ENCODE measurements at places on chromosomes 7 and 10.

GRCh38 chr10:112538168-112538567, 91.2 kb downstream of the VTI1A start:
- DNase-seq = no peak

DNA sequence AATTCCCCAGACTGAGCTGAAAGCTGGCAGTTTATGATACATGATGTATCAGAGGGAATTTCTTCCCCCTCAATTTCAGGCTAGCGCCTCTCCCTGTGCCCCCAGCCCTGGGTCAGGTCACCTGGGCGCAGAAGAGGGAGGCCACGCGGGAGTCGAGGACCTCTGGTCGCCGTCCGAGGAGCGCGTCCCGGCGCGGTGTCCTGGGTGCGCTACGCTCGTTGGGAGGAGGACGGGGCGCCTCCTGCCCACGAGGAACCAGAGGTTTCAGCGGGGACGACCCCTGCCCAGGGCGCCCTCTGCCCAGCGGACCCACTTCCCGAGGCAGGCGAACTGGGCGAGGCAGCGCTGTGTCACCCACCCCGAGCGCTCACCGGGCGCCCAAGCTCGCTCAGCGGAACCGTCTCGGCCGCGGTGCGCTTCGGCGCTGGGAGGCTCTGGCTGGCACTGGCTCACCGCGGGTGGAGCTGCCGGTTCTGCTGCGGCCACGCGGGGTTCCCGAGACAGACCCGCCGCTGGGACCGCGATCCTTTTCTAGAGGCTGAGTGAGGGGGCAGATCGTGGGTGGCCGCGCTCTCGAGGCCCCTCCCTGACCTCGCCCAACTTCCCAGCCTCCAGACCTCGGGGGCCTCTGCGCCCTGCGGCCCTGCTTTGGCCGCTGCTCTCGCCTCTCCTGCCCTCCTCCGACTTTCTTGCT, at the start of gene FAM237B:
TSS of gene FAM237B (minus strand) at position 504 of the 694 bp plus-strand sequence. CDS start 1,556 bp downstream, outside the sequence.
- DNase-seq = no peak

DNA sequence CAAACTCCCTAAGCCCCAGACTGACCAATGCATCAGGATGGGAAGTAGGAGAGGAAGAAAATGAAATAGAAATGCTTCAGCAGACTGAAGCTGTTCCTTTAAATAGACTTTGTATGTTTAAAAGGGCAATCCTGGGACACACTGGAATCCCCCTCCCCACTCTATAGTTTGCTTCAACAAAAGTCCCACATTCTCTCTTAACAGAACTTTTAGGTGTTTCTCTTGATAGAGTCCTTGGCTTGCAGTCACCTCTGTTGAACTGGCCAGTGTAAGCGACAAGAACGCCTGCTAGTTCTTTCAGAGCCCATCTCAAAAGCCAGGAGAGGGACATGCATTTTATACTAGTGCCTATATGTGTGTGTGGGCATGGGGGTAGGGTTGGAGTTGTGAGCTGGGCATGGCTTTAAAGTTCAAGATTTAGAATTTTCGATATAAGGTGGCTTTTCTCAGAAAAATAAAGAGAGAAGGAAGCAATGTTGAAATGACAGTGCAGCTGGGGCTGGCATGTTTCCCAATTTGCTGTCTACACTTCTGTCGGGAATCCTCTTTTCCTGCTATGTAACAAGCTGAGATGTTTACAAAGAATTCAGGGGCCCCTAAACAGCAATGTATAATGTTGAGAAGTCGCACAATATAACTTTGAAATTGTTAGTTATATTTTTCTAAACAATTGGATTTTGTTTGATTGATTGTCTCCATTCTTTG, 2.1 kb downstream of the TBX20 start:
- no peak for DNase-seq

GRCh38 chr10:107443813-107444212, 279.3 kb upstream of the SORCS1 start:
- DNase-seq = no peak

- DNase-seq = no peak
These were observed 137.0 kb downstream of the ANK3 start for GRCh38 chr10:60252688-60253087.

- DNase-seq = no peak
These were observed 186.4 kb downstream of the KIF20B start for GRCh38 chr10:89887830-89888229.

DNA sequence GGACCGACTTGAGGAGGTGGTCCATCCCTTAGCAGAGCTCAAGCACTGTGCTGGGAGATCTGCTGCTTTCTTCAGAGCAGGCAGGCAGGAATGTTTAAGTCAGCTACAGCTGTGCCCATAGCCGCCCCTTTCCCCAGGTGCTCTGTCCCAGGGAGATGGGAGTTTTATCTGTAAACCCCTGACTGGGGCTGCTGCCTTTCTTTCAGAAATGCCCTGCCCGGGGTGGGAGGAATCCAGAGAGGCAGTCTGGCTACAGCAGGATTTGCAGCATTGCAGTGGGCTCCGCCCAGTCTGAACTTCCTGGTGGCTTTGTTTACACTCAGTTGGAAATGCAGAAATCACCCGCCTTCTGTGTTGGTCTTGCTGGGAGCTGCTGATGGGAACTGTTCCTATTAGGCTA, 51.2 kb upstream of the SEMA3A start:
- no peak for DNase-seq

DNA sequence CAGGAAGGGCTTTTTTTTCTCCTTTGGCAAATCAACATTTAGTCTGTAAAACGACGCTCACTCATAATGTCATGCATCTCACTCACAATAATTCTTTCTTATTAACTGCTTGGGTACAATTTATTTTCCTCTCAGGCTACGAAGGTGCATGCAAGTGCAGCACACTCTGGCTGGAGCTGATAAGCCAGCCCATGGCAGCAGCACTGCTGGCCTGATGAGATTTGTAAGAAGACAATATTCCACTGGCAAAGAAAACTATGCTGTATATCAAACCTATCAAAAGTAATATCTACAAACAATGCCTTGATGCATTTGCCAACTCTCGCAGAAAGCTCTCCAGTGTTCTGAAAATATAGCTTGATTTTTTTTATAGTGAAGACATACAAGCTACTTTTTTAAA, 170.0 kb upstream of the PHF14 start:
- DNase-seq = no peak

DNA sequence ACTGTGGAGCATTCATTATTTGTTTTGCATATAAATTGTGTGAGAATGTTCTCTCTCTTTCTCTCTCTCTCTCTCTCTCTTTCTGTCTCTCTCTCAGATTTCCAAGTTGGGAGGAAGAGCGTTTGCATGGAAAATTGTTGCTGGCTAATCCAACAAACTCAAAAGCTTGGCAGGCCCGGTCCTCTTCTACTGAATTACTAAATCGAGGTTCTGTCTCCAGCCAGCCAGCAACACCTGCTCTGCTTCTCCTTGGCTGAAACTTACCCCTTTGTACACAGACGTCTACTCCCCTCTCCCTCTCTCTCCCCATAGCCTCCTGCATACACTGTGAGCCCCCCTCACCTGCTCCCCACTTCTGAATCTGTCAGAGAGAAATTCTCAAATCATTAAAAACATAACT, 996.4 kb upstream of the AUTS2 start:
- DNase-seq = no peak

- DNase-seq = no peak
These were observed 36.3 kb downstream of the CFAP46 start for GRCh38 chr10:132906106-132906505.

DNA sequence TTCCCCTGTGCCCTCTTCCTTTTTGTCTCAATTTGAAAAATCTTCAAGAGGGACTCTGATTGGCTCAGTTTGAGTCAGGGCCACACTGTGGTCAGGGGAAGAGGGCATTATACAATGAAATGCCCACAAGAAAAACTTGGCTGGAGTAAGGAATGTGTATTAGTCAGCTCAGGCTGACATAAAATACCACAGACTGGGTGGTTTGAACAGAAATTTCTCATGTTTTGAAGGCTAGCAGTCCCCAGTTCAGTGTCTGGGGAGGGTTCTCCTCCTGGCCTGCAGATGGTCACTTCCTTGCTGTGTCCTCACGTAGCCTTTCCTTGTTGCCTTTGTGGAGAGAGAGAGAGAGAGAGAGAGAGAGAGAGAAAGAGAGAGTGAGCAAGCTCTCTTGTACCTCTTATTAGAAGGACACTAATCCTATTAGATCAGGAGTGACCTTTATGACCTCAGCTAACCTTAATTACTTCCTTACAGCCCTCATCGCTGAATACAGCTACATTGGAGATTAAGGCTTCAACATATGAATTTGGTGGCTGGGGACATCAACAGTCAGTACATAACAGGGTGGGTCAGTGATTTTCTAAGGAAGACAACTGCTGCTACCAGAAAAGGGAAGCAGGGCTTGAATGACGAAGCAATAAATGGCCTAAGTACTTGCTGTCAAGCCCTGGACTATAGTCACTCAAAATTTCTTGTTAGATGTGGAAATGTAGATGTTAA, 25.8 kb upstream of the FAM13C start:
- DNase-seq = no peak

DNA sequence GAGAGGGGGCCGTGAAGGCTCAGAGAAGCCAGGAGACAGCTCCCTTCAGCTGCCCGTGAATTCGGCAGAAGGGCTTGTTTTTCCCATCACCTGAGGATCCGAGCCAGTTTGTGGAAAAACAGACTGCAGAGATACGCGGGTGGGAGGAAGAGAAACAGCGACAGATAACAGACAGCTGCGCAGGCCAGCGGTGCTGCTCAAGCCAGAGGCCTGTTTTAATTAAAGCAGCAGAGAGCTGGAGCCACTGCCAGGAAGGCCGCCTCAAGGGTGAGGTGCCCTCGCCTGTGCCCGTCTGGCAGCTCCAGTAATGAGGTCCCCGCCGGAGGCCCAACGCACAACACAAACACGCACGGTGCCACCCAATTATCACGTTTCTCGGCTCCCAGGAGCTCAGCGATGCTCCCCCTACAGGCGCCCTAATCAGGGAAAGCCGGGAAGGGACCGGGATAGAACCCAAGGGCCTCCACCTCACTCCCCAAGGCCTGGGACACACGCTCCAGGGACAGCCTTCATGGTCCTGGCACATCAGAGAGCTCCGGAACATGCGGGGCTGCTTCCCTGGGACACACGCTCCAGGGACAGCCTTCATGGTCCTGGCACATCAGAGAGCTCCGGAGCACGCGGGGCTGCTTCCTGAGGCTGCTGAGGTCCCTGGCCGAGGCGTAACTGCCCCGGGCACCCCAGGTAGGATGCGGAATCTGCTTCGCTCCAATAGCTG, 60.6 kb upstream of the DNAAF5 start:
- no peak for DNase-seq

DNA sequence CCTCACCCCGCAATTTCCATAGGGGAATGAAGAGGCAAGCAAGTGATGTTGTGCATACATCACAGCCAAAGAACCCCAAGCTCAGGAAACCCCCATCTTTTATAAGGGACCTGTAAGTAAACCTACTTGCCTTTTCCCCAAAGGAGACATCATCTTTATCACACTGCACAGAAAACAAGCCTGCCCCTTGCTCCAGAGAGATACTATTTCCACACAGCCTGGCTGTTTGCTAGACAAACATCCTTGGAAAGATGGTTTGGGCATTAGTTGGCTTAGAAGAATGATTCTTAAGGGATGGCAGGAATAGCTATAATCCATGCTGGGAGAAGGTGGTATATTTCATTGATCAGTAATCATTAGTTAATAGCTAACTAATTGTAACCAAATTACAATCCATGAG, 123.7 kb upstream of the SEC61G start:
- no peak for DNase-seq

- DNase-seq = no peak
These were observed 60.4 kb upstream of the STRIP2 start for GRCh38 chr7:129373651-129374428.

DNA sequence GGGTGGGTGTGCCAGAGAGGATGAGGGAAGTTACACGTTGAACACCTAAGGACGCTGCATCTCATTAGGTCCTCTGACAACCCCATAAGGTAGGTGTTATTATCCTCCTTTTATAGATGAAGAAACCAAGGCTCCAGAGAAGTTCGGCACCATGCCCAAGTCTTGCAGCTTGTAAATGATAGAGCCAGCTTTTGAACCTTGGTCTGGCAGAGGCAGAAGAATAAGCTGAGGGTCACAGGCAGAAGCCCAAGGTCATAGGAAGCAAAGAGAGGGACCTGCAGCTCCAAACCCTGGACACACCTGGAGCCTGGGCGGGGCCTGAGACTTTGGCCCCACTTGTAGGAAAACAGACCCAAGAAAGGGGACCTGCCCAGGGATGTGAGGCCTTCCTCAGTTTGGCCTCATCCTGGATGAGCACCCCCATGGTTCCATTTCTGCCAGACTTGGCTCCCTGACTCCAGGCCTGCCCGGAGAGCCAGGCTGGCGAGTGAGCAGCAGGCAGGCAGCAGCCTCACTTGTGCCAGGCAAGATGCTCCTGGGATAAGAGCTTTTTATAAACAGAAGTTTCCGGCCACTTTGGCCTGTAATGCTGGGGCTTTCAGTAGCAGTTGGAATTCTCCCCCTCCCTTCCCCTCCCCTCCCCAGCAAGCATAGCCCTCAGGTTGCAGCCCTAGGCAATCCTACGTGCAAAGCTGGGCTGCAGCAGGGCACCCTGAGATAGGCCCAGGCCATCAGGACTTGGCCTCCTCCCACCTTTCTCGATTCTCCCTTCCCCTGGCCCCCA, 2.4 kb downstream of the KCNH2 start:
- DNase-seq = no peak

DNA sequence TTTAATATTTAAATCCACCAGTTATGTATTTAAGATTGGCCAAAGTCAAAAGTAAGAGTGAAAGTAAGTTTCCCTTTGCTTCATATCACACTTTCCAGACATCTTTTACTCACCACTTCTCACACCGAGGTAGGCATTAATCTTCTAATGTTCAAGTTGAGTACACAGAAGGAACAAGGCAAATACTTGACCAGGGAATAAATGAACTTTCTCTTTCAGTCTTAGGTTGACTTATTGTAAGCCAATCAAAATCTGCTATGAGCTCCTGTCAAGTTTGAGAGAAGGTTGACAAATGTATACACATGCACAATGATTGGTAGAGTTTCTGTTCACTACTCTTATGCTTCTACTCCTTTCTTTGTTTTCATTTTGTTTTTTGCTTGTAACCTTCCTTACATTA, 842.5 kb downstream of the REEP3 start:
- DNase-seq = no peak

DNA sequence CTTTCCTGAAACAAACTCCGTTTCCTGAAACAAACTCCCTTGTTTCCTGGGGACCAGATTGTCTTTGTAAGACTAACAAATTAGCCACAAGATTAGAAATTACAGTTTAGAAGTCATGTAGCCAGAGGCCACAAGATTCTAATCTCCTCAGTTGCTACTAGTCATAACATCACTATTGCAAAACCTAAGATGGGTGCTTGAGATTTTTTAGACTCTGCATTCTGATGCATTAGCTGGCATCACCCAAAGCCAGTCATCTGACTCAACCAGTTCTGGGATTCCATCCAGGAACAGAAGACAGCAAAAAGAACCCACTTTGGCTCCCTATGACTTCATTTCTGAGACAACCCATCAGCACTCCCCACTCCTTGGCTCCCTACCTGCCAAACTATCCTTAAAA, 367.9 kb upstream of the MBL2 start:
- no peak for DNase-seq

GRCh38 chr7:16460789-16461493, 4.6 kb downstream of the SOSTDC1 start:
- DNase-seq = no peak

DNA sequence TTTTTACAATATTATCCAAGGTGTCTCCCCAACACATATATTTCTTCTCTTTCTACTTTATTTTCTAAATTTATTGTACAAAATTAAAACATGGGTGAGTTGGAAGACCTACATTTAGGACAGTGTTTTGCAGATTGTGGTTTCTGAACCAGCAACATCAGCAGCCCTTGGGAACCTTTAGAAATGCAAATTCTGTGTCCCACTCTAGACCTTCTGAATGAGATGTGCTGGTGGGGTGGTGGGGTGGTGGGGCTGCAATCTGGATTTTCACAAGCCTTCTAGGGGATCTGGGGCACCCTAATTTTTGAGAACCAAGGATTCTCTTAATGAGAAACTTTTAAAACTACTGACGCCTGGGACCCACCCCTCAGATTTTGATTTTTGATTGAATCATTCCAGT, 7.4 kb upstream of the PAPSS2 start:
- DNase-seq = no peak

Data from anterior cingulate cortex (tissue), 58 donors.